Nucleus accumbens (tissue), 56 donors: ENCODE measurements at places on chromosomes 4 and X.

GRCh38 chr4:52860361-52860760, 1.8 kb upstream of the RASL11B start:
- DNase-seq = no peak

GRCh38 chrX:44314259-44314734, 29.2 kb downstream of the EFHC2 start:
- DNase-seq = no peak

GRCh38 chr4:94574616-94575015, 122.9 kb downstream of the PDLIM5 start:
- DNase-seq = no peak

DNA sequence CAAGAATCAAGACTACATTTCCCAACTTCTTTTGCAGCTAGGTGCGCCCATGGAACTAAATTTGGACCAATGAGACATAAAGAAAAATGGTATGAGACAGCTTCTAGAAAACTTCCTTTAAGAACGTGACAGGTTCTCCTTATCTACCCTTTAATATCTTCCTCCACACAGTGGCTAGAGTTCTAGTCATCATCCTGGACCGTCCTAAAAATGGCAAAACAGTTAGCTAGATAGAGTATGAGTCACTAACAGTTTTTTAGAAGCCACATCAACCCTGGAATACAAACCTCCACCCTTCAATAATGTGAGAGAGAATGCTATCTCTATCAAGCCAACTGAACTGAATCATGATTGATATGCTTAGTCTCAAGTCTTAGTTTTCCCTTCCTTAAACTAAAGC, 267.9 kb upstream of the SLC7A11 start:
- no peak for DNase-seq

DNA sequence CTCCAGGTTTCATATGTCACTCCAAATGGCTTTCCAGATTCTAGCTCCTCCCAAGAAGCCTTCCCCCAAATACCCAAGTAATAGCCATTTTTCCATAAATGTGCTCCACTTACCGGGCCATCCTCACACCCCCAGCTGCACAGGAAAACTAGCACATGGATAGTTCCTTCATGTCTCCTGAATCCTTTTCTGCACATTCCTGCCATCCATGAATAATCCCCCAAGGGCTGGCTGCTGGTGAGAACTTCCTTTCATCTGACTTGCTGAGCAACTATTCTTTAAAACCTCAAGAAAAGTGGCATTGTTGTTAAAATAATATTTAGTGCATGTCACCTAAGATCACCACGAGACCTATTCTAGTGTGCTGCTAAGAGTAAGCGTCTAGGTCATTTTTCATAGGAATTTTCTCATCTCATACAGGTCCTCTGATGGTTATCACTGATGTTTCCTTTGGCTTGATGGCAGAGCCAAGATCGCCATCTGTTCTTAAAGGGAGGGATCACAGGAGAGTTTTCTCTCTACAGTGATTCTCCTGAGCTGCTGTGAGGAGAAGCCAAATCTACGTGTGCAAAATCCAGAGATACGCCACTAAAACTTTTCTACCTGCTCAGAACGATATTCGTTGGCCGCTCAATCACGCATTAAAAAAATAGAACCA, 71.3 kb downstream of the MAP3K15 start:
- DNase-seq = no peak

DNA sequence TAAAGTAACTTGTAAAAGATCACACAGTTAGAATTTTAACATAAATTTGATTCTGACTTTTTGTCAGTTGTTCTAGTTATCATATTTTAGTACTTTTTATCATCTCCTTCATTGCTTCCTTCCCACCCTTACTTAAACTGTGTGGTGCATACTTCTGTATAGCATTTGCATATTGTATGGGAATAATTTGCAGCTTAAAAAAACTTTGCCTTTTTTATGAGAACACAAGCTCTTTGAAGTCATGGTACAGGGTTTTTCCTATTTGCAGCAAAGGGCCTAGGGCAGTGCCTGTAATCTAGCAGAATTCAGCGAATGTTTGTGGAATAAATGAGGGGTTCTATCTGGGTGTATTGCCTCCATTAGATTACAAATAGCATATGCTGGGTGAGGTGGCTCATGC, 41.6 kb downstream of the SYNPO2 start:
- no peak for DNase-seq

DNA sequence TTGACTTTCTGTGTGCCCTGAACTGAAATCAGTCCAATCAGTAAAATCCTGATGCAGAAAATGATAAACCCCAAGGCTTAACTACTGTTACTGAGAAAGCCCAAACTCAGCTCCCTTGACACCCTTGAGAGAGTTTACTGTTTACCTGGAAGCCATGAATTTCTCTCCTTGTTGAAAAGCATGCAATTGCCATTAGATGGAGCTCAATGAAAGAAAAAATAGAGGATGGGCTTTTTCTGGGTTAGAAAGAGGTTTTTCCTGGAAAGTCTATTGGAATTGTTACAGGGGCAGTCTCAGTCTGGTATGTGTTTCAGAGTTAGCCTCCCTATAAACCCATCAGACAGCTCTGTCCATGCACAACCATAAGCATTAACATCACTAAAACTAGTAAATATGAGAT, 66.4 kb upstream of the C4orf54 start:
- DNase-seq = no peak
